Kasumi-1 (cell line): ENCODE measurements at places on chromosomes 11 and 22.

DNA sequence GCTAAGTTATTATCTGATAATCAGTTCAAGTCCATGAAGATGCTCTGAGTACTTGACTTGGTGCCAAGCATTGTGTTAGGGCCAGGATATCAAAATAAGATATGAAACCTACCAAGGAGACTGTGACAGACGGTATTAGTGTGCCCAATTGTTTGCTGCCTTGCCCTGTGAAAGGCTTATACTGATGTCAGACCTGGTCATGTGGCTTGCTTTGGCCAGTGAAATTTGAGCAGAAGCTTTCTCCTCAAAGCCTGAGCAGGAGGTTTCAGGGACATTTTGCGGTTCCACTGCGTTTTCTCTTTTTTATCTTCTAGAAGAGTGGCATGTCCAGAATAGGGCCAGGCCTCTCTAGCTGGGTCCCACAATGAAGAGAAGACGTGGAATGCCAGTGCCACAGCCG lies 15.8 kb upstream of the PKNOX2 start:
- DNase-seq: no peak

GRCh38 chr11:64523456-64524157 lies 67.4 kb upstream of the SLC22A12 start:
- no peak for DNase-seq

DNA sequence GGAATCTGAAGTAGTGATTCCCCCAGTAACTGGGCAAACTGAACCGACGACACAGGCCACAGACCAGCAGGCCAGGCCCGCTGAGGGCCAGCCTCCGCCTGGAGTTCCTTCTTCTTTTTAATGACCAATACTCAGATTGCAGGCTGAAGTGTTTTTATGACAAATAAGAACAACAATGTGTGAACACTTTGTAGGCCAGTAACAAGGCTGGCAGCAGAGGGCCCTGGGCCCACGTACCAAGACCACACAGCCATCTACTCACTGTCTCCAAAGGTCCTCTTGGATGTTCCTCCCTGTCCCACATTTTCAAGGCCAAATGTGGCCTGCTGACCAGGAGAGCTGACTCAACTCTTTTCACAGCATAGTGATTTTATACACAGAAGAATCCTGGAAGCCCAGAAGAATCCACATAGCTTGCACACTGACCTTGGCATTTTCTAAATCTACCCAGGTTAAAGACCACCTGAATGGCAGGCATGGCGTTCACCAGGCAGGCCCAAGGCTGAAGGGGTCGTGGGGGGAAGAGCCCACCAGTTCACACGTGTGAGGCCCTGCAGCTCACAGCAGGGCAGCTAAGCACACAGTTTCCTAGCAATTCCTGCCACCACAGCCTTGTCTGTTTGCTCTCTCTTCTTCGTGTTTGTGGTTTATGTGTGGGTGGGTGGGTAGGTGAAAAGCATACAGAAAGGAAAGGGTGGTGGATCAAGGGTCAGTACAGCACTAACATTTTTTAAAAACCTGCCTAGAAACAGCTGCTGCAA lies 13.3 kb downstream of the SMCO4 start:
- DNase-seq: peak; percentile 12

DNA sequence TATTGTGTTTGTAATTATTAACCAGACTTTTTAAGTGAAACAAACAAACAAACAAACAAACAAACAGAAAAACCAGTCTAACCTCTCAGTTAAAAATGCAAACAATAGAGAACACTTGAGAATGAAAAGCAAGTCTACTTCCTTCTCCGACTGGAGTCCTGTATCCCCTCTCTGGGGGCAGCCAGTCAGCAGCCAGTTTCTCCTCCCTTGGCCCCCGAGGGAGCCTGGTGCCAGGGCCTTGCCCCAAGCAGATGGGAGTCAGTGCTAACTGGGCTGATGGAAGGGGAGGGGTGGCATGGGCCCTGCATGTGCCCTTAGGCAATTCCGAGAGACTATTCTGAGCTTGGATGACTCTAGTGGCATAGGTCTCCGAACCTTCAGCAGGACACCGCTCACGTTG lies 137.2 kb downstream of the GRIK4 start:
- no peak for DNase-seq

DNA sequence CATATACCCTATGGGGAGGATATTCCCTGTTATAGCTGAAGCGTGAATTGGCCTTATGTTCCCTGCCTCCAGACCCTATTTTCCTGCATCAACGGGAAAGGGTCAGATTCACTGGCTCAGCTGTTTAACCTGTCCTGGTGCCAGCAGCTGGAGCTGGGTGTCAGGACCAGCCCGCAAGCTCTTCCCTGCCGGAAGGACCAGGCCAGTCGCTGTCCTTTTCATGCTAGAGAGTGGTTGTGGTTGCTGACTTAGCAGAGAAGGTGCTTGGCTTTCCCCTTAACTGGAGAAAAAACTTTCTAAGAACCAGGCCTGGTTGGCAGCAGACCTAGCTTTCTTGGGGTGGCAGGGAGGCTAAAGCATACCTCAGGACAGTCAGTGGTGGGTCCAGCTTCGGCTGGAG lies 5.2 kb upstream of the SREBF2 start:
- no peak for DNase-seq

DNA sequence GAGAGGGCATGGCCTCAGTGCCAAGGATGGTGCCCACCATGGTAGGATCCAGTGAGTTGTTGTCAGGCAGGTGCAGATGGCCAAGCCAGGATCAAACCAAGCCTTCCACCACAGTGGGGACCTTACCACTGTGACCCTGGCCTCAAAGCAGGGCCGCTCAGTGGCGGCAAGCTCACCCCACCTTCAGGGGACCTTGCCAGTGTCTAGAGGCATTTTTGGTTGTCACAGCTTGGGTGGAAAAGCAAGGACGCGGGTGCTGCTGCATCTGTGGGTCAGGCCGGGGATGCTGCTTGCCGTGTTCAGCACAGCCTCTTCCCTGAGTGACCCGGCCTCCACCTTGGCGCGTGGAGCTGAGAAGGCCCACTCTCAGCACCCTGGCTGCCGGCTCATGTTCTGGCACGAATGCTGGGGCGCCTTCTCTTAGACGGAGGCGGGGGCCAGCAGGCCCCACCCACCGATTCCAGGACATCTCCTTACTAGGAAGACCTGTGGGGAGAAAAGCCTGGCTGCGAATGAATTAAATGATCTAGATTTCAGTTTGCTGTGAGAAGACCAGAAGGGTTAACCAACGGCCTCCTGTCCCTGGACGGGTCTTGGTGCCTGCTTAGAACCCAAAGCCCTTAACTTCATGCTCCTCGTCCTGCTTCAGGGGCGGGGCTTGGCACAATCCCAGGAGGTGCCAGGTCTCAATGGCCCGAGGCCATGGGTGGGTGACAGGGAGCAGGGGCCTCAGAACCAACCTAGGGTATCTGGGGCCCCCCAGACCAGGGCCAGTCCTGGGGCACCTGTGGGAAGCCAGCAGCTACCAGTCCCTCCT lies 18.9 kb downstream of the TRMU start:
- DNase-seq: no peak

GRCh38 chr11:106523921-106524320 lies 446.5 kb downstream of the AASDHPPT start:
- DNase-seq: no peak

GRCh38 chr11:65714433-65714832 lies 2.4 kb downstream of the KAT5 start:
- no peak for DNase-seq
